SK-N-SH (cell line): ENCODE measurements at places on chromosomes 16 and 17.

- DNase-seq, result no peak
These were observed 419.1 kb downstream of the CA10 start for GRCh38 chr17:51739245-51739886.

DNA sequence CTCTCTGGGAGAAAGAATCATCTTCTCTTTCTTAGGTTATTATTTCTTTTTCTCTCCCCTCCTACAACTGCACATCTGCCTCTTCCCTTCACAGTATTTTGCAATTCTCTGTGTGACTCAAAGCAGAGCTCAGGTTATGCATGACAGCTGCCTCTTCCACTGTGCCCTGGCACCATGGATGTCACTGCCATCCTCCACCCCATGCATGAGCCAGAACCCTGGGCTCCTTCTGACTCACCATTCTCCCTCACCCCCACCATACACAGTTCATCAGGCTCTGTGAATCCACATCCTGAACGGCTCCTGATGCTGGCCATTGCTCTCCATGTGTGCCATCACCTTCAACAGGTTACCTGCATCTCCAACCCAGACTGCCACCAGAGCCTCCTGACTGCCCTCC is 23.9 kb downstream of the CA10 start:
- DNase-seq, result no peak

- no peak for DNase-seq
These were observed 45.7 kb downstream of the MYO1D start for GRCh38 chr17:32831223-32831622.

DNA sequence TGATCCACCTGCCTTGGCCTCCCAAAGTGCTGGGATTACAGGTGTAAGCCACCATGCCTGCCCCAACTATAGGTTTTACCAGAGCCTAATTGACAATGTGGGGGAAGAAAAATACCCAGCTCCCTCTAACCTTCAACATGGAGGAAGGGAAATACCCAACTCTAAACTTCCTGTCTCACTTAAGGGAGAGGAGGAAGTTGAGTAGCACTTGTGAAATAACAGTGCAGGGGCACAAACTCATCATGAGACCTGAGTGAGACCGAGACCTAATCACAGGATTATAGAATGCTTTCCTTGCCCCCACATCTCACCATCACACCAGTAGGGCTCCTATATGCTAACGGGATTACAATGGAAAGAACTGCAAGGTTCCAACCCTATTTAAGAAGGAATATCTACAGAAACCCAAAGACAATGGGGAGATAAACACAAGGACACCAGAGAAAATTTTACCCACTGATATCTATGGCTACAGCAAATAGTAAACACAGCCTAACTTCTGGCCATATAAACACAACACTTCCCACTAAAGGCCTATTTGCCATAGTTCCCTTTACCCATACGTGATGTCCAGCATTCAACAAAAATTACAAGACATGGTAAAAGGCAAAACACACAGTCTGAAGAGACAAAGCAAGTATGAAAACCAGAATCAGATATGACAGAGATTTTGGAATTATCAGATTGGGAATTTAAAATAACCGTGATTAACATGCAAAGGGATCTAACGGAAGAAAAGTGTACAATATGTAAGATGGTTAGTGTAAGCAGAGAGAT is 26.9 kb downstream of the OR3A1 start:
- no peak for DNase-seq

GRCh38 chr17:35760587-35760986 is at the start of gene C17orf50:
TSS of gene C17orf50 (plus strand) at chr17:35760887. CDS start at chr17:35760942, 55 bp downstream.
- DNase-seq, result no peak

DNA sequence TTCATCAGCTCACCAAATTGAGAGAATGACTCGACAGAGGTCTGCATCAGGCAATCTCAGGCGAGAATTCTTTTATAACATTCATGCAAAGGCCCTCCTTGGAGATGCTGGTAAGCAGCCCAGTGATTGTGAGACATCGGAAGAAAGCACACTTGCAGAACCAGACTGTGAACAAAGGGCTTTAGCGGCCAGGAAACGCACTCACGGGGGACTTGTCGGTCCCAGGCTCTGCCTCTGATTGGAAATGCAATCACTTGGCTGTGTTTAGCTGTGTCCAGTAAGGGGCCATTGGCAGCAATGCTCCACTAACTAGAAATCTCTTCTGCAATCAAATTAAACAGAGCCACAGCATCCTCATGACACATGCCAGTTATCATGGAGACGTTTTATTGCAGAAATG is 226.7 kb upstream of the CDH13 start:
- DNase-seq, result peak; percentile 16

DNA sequence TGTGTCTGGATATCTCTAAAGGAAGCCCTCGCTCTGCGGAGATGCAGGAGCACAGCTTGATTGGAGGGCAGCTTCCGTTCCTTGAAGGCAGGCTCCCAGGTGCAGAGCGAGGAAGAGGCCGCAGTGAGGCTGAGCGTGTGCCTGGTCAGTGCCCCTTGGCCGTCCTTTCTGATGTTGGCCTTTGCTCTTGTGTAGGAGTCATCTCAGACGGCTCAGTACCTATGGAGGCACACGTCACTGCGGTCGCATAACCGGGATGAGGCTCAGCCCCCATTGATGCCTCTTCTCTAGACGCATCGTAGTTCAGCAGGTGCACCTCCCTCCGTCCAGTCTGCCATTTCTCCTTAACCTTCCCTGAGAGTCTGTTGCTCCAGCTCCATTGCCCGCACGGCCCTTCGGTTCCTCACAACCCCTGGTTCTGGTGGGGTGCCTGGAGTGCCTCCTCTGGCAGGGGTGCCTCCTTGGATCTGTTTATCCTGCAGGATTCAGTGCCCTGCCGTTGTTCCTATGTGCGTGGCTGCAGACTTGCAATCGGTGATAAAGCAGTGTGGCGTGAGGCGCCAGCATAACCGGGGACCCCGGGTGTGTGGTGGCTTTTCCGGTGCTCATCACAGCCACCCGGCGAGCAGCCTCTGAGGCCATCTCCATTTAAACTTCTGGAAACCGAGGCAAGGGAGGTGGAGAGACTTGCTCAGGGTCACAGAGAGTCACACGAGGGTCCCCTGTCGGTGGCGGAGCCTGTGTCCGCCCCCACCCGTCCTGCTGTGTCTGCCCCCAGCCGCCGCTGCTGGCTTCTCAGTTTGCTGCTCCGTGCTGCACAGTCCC is 188.8 kb upstream of the CHMP6 start:
- no peak for DNase-seq

GRCh38 chr16:13779676-13780075 is 140.3 kb upstream of the ERCC4 start:
- DNase-seq, result no peak

GRCh38 chr17:82117139-82118090 is 19.4 kb upstream of the FASN start:
- DNase-seq, result peak; percentile 19

- DNase-seq, result no peak
These were observed 21.3 kb upstream of the HEXD start for GRCh38 chr17:82396601-82397435.

DNA sequence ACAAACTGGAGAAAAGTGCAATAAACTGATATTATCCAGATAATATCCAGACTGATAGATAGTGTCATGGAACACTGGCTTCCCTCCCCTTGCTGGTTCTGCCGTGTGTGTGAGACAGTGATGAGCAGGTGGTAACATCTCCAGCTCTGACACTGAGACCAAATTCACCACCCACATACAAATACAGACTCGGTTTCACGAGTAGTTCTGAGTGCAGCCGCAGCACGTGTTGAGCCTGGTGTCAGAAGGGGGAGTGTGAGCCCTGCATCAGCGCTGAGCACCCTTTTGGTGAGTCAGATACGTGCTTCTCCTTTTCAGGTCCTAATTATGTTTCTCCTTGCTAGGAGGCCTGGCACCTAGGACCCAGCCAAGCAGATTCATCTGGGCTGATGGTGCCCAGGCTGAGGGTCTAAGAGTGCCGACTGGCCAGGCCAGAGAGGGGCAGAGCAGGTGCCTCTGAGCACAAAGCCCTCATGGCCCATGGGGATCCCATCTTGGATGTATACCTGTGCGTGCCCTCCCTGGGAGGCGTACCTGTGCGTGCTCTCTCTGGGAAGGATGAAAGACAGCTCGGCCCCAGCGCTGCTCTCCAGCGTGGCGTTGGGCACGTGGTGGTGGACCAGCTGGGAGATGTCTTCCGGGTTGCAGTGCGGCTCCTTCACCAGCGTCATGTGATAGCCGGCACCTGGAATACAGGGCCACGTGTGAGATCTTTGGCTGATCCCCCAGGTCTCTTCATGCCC is 27.3 kb upstream of the RNPS1 start:
- DNase-seq, result no peak

GRCh38 chr16:13951611-13952010 is 31.7 kb downstream of the ERCC4 start:
- DNase-seq, result no peak

GRCh38 chr17:7727886-7728285 is 10.3 kb downstream of the DNAH2 start:
- DNase-seq, result no peak

- DNase-seq, result no peak
These were observed 350.4 kb downstream of the C16orf95 start for GRCh38 chr16:86966777-86967176.

DNA sequence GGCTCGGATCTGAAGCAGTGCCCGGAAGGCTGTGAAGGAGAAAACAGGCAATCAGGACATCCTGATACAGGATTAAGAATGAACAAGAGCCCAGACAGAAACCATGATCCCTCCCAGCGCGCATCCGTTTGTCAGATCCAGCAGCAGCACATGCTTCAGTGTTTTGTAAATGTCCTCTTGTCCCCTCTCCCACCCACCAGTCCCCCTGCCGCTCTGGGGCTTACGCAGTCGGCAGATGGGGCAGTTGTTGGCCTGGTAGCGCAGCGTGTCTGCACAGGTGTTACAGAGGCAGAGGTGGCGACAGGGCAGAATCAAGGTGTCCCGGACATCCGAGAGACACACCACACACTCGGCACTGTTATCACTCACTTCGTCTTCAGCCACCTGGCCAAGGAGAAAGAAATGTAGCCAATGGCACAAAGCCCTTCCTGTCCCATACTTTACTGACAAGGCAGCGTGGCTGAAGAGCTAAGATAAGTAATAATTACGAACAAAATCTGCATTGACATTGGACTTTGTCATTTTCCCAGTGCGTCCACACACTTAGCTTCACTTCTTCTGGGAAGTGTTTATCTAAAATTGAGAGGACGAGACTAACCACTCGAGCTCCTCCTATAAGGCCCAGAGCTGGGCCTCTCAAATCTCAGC is 20.7 kb upstream of the FOXJ1 start:
- no peak for DNase-seq

- peak; percentile 59 for DNase-seq
These were observed 44.8 kb downstream of the PRMT7 start for GRCh38 chr16:68355447-68356248.

DNA sequence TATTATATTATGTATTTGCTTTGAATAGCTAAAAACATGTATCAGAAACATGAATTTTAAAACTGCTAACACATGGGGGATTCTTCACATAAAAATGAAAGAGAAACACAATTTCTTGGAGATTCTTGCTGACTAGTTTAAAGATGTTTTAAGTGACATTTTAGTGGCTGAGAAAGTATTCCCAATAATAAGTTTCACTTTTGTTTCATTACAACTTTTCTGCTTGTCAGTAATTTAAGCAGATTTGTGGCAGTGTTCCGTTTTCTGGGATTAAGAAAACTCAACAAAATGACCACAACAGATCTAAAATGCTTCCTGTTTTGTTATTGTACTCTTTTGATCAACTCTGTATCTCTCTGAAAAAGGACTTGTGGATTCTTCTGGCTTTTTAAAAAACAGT is 75.9 kb downstream of the NLK start:
- no peak for DNase-seq

- no peak for DNase-seq
These were observed 19.0 kb upstream of the CALB2 start for GRCh38 chr16:71339236-71340171.
